ENCODE measurements at places on chromosomes 4 and X.

DNA sequence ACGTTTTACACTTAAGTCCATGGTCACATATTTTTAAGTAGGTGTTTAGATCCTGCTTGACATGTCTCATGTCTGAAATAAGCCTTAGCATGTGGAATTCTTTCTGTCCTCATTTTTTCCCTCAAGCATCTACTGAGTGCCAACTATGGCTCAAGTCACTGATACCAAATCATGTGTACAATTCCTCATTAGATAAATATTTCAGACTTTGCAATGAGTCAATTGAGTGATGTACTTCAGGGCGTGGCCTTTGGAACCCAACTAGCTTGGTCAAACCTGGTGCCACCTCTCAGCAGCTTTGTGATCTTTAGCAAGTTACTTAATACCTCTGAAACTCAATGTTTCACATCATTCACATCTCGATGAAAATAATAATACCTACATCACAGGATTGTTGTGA is 12.6 kb upstream of the JADE1 start:
- DNase-seq: no peak

GRCh38 chr4:53040459-53040815 is 178.3 kb downstream of the RASL11B start:
- no peak for DNase-seq

- DNase-seq: no peak
These were observed 2267.9 kb upstream of the AGA start for GRCh38 chr4:179709961-179710624.

DNA sequence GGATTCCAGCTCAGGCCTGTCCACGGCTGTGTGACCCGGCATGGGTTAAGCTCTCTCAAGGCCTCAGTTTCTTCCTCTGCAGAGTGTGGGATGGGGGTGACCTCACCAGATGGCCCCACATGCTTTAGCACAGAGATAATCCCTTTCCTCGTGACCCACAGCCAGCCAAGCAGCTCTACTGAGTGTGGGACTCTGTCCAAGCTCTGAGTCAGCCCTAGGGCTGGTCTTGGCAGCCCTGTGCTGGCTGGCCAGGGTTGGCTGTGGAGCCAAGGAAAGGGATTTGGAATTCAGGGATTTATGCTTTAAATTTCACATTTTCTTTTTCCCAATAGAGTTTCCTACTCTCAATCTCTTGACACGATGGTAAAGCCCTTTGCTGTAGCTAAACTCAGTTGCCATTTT is 19.7 kb upstream of the SPON2 start:
- DNase-seq: peak; percentile 82

GRCh38 chrX:124215786-124216185 is 116.7 kb upstream of the TEX13D start:
- no peak for DNase-seq

- no peak for DNase-seq
These were observed 69.6 kb upstream of the C4orf50 start for GRCh38 chr4:6087669-6088341.

DNA sequence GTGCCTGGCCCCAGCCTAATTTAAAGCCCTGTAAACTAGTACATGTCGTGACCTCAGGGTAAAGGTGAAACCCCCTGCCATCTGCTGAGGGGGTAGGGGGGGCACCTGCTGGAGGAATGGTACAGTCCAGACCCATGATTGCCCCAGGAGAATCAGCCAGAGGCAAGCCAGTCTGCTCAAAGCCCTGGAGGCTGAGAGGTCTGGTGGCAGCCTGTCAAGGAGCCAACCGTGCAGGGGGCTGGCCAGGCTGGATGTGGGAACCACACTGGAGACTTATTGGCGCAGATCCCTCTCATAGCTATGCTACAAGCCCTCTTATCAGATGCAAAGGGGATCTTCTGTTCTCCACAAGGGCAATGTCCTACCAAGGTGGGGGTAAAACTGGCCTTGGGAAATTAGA is 31.4 kb upstream of the PJA1 start:
- DNase-seq: no peak

- no peak for DNase-seq
These were observed 168.1 kb downstream of the EPHA5 start for GRCh38 chr4:65502131-65502701.

GRCh38 chr4:180422989-180423711 is 1820.1 kb upstream of the TENM3 start:
- DNase-seq: no peak

GRCh38 chr4:1084796-1085403 is 28.5 kb downstream of the RNF212 start:
- DNase-seq: no peak

GRCh38 chrX:15143050-15143824 is 126.6 kb downstream of the ASB9 start:
- DNase-seq: no peak

- DNase-seq: no peak
These were observed 91.2 kb downstream of the ARHGAP10 start for GRCh38 chr4:147823130-147823529.

GRCh38 chrX:134006484-134007161 is 21.2 kb upstream of the GPC3 start:
- DNase-seq: no peak

GRCh38 chr4:84573385-84574068 is 9.4 kb upstream of the CDS1 start:
- DNase-seq: no peak

DNA sequence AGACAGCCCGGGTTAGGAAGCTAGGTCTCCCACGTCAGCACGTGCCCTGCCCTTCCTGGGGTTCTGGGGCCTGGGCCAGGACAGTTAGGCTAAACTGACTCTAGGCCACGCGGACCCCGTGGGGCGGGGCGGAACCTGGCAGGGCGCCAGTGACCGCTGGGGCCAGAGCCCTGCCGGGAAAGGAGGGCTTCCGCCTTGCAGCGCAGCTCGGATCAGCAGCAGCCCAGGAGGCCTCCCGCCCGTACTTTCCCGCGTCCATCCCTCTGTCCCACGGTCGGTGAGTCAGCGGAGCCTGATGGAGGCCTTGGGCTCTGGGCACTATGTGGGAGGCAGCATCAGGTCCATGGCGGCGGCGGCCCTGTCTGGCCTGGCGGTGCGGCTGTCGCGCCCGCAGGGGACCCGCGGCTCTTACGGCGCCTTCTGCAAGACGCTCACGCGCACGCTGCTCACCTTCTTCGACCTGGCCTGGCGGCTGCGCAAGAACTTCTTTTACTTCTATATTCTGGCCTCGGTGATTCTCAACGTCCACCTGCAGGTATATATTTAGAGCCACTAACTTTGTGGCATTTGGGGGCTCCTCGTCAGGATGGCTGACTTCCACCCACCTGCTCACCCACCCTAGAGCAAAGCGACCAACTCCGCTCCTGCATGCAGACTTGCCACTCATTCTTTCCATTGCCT is at the start of gene SMIM10:
Gene SMIM10 (plus strand): TSS at position 191 of the 681 bp plus-strand sequence. CDS start 105 bp downstream, at position 296.
- no peak for DNase-seq

GRCh38 chr4:32986236-32986635 is 2266.1 kb downstream of the PCDH7 start:
- DNase-seq: no peak

- no peak for DNase-seq
These were observed 64.1 kb downstream of the CAMK2D start for GRCh38 chr4:113697429-113697828.

DNA sequence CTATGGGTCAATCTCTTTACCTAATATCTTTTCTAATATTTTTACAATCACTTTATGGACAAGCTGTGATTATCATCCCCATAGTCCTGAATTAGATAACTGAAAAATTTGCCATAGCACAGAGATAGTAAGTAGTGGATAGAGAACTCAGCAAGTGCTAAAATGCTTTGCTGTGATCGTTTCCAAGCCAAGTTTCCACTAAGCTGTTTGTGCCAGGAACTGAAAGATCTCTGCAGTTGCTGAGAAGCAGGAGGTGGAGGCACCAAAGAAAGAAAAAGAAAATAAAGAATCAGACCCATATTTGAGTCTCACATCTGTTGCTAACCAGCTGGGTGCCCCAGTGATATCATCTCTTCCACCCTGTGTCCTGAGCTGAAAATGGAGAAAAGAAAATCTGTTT is 605.6 kb upstream of the BOD1L1 start:
- no peak for DNase-seq

- DNase-seq: no peak
These were observed 78.7 kb upstream of the RASGEF1B start for GRCh38 chr4:81550388-81550859.

DNA sequence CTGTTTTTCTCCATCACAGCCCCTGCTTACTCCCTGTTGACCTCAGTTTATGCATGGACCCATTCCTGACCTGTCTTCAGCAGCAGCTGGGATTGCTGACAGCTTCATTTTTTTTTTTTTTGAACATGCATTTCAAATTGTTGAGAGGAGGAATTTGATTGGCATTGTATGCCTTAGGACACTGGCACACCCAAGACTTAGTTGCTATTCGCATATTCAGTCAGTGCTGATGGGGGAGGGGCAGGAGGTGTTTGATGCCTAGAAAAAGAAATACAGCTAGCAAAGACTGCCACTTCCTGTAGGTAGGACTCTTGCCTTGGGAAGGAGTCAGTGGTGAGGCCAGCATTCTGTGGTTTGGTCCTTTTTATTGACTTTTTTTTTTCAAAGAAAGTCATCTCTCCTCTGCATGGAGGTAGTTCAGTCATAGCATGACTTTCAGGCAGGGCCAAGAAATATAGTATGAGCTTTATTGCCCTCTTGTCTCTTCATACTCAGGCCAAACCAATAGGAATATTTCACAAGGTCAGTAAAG is 33.6 kb upstream of the XK start:
- no peak for DNase-seq

- DNase-seq: no peak
These were observed 60.7 kb upstream of the RAPGEF2 start for GRCh38 chr4:159042097-159042605.

DNA sequence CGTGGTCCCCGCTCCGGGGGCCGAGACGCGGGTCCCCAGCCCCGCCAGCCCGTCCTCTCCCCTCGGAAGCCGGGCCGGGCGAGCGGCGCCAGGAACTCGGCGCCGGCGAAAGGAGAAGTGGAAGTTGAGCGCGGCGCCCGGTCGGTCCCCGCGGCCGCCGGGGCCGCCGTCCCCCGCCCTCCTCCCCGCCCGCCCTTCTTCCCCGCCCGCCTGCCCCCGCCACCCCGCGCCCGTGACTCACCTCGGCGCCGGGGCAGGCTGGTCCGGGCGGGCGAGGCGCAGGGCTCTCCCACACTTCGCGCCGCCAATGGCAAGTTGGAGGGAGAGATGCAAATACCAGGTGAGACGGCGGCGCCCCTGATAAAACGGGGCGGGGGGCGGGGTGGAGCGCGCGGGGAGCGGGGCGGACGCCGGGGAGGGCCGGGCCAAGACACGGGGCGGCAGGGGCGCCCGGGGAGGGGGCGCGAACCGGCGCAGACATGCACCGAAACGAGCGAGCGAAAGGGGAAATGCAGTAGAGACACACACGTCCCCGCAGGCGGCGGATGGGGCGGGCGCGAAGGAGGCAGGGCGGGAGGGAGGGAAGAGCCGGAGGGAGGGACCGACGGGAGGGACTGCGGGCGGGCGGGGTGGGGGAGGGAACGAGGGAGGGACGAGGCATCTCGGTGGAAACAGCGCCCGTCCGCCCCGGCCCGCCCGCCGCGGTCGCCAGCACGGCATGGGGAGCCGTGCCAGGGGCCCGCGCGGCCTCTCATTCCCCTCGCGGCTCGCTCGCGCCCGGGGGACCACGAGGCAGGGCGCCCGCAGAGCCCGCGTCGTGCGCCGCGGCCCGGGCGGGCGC is at the start of gene ELF4:
Gene ELF4 (minus strand): TSS at position 119 of the 841 bp plus-strand sequence. CDS start 29,167 bp downstream, outside the sequence.
- no peak for DNase-seq

DNA sequence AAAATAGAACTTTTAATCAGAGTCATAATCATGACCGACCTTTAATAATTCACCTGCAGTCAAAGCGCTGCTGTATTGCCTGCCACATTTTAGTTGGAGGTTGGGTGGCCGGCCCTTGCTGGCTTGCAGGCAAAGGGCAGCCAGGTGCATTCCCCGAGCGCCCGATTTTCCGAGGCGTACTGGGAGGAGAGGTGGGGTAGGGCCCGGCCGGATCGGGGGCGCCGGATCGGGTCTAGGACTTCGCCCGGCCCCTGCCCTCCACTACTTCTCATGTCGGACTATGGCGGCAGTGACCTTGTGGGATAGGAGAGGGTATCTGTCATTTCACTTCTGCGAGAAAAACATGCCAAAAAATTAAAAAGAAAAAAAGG is 2.5 kb upstream of the RS1 start:
- no peak for DNase-seq

- no peak for DNase-seq
These were observed 31.1 kb downstream of the GRID2 start for GRCh38 chr4:92334716-92335350.

DNA sequence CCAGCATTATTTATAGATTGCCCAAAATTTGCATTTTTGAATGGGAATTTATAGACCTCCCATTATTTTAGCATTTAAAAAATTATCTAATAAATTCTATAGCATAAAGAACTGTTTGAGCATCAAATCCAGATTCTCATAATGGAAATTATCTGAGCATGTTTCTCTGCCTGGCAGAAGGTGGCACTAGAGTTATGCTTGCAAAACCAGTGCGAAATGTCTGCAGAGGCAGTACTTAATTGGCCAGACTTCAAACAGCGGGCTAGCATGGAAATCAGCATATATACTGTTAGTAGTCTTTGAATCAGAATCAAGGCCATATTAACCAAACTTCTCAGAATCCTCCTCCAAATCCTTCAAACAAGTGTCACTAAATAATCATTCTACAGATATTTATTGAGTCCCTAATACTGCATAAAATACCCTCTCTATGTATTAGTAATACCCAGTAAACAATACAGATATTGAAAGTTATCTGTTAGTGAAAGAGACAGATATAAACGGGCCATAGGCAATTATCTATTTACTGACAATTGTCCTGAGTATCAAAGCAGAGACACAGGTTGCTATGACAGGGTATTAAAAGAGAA is 78.7 kb upstream of the DCLK2 start:
- DNase-seq: no peak

- no peak for DNase-seq
These were observed 223.8 kb downstream of the CHIC2 start for GRCh38 chr4:53840643-53841042.

All from RWPE2 (cell line).